ENCODE measurements at places on chromosomes 6 and 20. TPM values are rescaled to one million over a fixed set of nuclear protein-coding genes. Genes with fewer than 3 reads are reported as not detected.

TMC2 gene
- not detected for total RNA-seq

DEFB110 gene
- total RNA-seq: not detected

BANF2 gene
- total RNA-seq: not detected

RNF217 gene
- 55.9 TPM for total RNA-seq

CENPW gene
- total RNA-seq: 5.2 TPM

KIF25 gene
- not detected for total RNA-seq

WFDC10B gene
- total RNA-seq: not detected

C20orf202 gene
- total RNA-seq: not detected
